Ascending aorta (tissue), 2 donors: ENCODE measurements at places on chromosomes 5 and 9.

DNA sequence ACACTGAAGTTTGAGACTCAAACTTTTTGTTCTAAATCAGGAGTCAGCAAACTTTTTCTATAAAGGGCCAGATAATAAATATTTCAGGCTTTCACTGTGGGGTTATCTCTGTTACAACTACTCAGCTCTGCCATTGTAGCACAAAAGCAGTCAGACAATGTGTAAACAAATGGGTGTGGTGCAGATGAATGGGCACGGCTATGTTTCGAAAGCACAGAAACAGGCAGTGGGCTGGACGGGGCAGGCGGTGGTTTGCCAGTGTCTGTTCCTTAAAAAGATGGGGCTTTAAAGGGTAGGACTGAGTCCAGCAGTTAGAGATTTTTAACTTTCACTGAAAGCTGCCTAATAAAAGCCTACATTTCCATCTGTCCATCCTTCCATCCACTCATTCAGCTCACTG lies 48.9 kb downstream of the PFDN1 start:
- DNase-seq: no peak

DNA sequence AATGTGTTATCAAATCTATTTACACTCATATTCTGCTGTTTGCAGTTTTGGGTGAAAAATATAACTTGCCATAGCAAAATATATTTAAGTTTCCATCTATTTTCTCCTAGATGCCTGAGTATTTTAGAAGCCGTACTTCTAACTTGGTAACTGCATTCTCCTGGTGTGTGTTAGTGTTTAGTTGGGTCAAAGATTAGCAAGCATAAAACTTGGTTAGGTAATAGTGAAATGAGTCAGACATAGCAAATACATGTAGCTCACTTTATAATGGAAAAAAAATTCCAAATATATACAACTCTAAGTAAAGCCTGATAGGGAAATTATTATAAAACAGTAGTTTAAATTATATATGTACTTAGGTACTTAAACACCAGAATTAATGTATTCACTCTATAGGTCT lies 640.7 kb upstream of the ST8SIA4 start:
- DNase-seq: no peak

DNA sequence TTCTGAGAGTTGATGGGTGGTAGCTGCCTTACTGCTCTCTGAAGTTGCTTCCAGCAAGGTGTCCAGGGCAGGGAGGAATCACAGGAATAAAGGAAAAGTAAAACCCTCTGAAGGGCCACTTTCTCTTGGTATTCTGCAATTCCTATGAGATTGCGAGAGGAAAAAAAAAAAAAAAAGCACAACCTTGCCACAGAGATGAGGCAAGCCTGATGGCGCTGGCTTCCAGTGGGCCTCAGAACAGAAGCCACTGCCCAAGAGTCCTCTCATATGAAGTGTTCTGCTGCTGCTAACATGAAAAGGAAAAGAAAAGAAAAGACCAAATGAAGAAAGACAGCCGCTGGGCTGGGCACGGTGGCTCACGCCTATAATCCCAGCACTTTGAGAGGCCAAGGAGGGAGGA lies 80.8 kb upstream of the IL17B start:
- DNase-seq: no peak

GRCh38 chr5:138077064-138077696 lies 6.7 kb upstream of the WNT8A start:
- no peak for DNase-seq

DNA sequence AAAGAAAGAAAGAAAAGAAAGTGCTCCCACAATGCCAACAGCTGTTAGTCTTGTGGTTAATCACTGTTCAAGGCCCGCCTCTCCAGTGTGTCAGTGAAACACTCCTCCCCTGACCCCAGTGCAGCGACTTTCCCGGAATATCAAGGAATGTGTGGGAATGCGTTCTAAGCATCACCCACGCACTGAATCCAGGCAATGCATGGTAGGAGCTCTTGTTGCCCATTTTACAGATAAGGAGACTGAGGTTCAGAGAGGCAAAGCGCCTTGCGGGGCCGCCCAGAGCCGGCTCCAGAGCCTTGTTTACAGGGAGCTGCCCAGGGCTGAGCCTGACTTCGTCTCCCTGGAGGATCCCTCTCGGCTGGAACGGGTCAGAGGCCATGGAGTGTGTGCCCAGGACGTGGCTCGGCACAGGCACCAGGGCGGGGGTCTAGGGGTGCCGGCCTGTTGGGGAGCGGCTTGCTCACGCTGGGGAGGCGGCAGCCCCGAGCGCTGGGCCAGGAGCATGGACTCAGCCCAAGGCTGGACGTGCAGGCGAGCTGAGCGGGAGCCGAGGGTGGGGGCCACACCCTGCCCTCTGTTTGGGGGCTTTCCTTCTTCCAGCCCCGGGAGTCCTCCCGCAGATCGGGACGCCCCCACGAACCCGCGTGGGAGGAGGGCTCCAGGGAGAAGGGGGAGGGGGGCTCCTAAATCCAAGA lies 823 bp downstream of the ST6GALNAC6 start:
- DNase-seq: no peak

- DNase-seq: no peak
These were observed 82.9 kb downstream of the ERBIN start for GRCh38 chr5:66009277-66009676.

- DNase-seq: no peak
These were observed 309.7 kb downstream of the TLE1 start for GRCh38 chr9:81379655-81380054.

GRCh38 chr5:68070591-68071281 lies 144.8 kb upstream of the PIK3R1 start:
- no peak for DNase-seq

DNA sequence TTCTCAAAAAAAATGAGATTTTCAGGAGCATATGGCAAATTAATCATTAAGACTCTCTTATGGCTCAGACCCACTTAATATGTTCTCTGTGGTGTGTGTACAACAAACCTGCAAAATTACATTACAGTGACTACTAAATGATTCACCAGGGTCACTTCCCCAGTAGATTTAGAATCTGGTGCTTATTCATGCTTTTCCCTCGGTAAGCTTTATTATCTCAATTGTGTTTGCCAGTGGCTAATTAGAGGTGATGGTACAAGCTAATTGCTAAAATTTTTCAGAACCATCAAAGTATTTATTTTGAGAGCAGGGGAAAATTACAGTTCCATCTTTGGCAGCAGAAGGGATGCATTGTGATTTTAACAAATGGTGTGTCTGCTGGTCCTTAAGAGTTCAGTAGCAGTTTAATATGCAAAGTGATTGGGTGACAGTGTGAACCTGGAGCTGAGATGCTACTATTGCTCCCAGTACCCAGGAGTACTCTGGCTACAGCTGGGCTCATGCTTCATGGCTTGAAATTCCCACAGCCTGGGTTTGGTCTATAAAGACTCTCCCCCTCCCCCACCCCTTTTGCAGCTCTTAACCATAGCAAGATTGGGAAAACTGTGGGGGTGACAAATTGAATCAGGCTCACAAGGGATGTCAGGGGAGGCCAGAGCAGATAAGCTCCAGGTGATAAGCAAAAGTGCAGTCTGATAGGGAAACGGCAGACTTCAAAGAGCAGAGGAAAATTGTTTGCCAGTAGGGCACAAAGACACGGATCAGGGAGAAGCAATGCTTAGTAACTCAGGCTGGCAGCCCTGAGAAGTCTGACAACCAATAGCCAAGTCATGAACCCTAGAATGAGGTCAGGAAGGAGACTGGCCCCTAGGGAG lies 92.8 kb upstream of the RAD23B start:
- DNase-seq: no peak

- no peak for DNase-seq
These were observed 129.6 kb downstream of the COL23A1 start for GRCh38 chr5:178460598-178460997.

GRCh38 chr5:170629566-170630175 lies 125.9 kb downstream of the KCNIP1 start:
- peak; percentile 45 for DNase-seq

DNA sequence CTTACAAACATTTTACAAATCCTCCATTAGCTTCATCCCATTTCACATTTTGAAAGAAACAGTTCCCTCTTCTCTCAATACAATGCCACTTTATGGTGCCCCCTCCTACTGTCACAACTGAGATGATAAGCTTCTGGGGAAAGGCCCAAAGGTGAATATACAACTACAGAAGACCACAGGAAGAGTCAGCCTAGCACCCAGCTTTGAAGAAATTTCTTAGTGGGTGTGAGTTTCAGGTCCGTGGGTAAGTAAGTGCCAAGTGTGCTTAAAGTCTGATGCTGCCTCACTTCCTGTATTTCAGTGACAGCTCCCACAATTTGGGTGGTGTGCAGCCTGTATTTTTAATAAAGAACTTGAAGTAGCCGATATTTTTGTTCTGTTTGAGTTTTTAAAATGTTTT lies 68.1 kb downstream of the ARHGEF28 start:
- no peak for DNase-seq

DNA sequence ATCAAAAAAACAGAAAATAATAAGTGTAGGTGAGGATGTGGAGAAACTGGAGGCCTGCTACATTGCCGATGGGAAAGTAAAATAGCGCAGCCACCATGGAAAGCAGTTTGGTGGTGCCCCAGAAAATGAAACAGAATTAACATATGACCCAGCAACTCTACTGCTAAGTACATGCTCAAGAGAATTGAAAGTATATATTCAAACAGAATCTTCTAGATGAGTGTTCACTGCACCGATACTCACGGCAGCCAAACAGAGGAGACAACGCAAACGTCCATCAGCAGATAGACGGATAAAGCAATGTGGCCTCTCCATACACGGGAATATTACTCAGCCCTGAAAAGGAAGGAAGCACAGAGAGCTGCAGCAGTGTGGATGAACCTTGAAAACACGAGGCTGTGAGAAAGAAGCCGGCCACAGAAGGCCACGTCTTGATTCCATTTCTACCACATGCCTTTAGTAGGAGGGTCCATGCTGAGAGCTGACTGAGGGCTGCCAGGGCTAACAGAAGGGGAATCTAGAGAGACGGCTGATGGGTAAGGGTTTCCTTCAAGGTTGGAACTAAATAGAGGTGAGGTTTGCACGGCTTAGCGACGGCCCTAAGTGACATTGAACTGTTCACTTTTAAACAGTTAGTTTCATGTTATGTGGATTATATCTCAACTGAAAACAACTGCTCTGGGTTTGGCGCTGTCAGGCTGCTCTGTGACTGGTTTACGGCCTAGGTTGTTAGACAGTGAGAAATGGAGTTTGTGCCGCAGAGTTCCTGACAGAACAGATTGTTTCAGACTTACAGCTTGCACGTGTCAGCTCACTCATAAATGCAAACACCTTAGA lies 29.8 kb downstream of the AHRR start:
- DNase-seq: no peak

DNA sequence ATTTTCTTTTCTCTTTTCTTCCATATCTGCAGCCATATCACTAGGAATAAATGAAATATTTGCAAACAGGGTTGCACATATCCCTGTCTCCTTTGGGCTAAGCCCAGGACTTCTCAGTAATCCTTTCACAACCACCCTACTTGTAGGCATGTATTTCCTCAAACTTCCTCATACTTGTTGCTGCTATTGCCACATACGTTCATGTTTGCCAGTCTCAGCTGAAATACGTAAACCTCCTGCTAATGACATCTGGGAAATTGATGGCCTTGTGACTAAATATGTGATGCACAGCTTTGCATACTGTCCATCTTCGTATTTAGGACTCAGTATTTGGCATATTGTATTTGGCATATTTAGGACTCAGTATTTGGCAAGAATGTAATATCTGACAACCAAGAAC lies 224.6 kb downstream of the PLK2 start:
- DNase-seq: no peak

DNA sequence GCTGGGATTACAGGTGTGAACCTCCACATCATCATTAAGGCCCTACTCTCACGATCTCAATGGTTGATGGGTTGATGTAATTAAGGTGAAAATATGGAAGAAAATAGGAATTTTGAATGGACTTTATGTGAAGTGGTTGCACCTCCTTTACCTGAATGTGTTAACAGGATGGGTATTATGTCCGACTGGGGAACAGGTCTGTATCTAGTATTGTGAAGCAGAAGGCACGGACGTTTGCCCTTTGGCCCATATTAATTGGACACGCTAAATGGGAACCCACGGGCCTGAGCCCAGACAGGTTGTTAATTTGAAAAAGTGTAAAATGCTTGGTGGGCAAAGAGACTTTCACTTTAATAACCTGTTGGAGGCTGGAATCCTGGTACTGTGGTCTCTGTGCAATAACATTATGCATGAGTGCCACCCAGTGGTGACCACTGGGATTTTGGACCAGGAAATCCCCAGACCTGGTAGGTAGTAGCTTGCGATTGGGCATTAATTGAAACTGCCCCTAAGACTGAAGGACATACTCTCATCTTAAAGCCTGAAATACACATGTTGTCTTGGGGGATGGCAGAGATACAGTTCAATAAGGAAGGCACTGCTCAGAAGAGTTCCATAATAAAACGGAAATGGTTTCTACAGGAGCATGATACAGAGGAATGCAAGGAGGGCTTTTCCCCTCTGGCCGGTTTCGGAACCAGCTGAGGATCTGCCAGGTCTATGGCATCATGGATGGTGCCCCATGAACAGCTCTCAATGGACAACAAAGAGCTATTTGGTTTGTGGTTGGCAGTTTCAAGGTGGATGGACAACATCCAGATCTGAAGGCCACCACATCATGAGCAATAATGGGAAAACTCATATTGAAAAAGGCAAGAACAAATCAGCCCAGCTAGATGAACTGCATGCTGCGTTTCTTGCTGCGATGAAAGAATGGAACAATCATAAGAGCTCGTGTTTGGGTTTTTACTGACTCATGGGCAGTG lies 26.2 kb upstream of the BICD2 start:
- no peak for DNase-seq
